ENCODE measurements at places on chromosomes 3 and 15.

GRCh38 chr3:189869165-189869564, 238.0 kb downstream of the TP63 start:
- no peak for DNase-seq

DNA sequence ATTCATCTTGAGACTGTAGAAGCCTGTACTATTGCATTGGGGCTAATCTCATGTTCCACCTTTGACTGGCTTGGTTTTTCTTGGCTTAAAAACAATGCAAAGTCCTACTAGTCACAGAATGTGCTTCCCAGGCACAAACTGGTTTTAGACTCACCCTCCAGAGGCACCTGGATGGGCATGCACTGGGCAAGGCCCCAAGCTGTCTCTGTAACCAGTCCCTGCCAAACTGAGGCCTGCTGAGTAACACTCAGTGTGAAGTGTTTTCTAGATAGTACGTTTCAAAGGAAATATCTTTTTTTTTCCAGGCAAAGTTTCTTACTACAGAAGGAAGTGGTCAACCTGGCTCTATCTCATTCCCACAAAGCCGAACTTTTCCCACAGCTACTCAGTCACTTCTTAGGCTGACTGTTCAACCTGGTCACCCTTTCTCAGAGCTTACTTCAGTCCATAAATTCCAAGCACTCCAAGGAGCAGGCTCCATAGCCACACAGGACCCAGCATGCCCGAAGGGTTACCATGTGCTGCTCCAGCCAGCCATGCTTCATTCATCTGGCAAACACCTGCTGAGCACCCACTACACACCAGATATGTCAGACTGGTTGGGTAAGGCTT, 57.4 kb downstream of the NPTN start:
- DNase-seq = no peak

DNA sequence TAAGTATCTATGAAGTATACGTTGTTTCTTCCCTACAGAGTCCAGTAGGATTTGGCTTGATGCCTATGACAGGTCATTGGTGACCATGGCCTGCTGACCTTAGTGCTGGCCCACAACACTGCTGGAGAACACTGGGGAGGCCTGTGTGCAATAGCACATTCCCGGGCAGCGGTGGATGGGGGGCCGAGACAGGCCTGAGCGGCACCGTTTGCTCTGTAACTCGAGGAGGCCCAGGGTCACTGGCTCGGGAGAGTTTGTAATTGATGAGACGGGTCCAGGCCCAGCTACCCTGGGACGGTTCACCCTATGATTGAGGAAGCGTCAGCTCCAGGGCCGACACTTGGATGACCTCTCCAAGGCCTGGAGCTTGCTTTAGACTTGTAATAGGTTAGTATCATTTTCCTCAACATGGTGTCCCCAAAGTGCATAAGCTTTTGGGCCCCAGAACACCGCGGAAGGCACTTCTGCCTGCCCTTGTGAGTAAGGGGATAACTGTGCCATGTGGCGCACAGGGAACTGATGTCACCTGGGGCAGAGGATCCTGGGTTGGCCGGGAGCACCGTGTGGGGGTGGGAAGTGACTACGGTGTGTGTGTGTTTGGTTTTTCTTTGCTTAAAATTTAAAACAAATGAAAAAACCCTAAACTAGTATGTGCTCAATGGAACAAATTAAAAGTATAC, 12.0 kb downstream of the TRPM1 start:
- no peak for DNase-seq

DNA sequence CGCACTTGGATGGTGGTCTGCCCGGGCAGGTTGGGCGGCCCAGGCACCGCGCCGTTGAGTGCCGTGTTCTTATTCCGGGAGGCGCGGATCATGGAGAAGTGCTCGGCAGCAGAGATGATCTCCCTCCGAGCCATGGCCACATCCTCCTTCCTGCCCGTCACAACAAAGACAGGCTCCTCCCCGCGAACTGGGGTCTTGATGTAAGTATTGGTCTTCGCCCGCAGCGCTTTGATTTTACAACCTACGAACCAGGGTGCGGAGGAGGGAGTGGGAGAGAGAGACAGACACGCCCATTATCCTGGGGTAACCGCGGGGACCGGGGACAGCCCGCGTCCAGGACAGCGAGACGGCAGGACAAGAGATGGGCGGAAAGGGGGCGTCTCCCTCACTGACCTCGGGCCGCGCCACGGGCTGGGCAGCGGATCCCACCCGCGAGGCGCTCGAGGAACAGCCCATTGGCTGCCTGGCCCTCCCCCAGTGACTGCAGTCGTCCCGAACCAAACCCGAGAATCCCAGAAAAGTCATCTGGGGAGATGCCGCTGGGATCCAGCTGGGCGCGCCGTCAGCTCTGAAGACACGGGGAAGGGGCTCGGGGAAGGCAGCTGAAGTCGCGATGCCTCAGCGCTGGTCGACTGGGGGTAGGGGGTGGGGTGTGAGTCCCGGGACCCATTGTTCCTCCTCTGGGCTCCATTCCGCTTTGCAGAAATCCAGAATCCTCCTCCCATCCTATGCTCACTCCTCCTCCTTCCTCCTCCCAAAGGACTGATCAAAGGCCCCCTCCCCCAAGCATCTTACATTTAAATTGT, 1.2 kb downstream of the MEX3B start:
- DNase-seq = no peak

DNA sequence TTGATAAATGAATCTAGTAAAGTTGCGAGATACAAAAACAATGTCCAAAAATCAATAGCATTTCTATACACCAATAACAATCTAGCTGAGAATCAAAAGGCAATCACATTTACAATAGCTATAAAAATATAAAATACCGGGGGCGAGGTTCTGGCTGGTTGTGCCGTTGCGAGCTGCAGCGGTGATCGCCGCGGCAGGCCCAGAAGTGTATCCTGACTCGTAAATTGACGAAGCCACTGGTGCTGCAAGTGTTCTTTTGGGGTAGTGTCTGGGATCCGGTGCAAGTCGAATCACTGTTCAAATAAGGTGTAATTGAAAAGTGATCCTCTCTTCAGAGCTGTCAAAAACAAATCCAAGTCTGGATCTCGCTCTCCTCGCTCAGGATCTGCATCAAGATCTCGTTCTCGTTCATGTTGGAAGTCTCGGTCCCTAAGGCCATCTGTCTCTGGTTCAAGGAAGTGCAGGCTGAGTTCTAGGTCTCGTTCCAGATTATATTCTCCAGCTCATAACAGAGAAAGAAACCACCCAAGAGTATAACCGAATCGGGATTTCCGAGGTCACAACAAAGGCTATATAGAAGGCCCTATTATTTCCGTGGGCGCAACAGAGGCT, 80.1 kb upstream of the STT3B start:
- DNase-seq = no peak

DNA sequence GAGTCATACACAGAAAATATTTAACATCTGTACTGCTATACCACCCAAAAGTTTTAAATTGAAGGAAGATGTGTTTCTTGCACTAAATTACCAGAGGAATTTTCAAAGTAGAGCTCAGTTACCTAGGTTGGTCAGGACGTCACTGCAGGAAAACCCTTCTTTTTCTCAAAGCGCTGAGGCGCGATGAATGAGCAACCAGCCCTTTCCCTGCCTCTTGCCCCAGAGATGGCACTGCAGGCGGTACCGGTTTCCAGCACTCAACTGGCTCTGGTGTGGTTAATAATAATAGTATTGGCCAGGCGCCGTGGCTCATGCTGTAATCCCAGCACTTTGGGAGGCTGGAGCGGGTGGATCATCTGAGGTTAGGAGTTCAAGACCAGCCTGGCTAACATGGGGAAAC, 49.3 kb downstream of the HES1 start:
- DNase-seq = no peak

GRCh38 chr15:60982249-60982910, 246.7 kb downstream of the RORA start:
- no peak for DNase-seq

- no peak for DNase-seq
These were observed 13.3 kb upstream of the EHHADH start for GRCh38 chr3:185267193-185267592.

DNA sequence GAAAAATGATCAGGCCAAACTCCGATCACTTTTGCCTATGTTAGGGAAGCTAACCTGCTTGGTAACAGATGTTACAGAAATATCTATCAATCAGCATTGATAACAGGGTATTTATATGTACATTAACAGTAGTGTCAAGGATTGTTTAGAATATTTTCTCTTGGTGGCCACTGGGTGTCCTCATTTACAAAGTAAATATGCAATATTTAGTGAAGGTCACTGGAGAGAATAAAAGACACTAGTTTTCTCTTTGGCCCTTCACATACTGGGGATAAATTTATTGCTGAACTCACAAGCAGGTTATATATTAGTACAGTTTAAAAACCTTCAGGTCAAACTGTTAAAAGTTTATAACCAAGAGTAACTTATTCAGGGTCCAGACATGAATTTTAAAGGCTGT, 69.0 kb downstream of the TIGIT start:
- DNase-seq = no peak

GRCh38 chr15:57319919-57320560, 56.3 kb upstream of the CGNL1 start:
- no peak for DNase-seq

- no peak for DNase-seq
These were observed 17.5 kb upstream of the GASK1A start for GRCh38 chr3:42961633-42962032.

DNA sequence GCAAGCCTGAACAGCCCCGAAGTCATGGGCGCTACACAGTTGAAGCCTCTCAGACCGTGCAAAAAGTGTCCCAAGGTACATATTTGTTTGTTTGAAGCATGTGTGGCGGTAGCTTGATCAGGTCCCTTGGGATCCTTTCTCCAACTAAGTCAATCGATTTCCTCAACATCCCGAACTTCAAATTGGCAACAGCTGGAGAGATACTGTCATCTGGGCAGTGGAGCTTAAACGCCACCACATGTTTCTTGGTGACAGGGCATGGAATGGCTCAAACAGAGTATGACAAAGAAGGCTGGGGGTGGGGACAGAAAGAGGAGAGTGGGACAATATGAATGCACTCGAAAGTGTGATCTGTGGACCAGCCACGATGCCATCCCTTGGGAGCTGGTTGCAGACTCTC, 84.9 kb upstream of the PSMD6 start:
- DNase-seq = no peak

GRCh38 chr3:168806871-168807270, 711.1 kb upstream of the GOLIM4 start:
- no peak for DNase-seq

DNA sequence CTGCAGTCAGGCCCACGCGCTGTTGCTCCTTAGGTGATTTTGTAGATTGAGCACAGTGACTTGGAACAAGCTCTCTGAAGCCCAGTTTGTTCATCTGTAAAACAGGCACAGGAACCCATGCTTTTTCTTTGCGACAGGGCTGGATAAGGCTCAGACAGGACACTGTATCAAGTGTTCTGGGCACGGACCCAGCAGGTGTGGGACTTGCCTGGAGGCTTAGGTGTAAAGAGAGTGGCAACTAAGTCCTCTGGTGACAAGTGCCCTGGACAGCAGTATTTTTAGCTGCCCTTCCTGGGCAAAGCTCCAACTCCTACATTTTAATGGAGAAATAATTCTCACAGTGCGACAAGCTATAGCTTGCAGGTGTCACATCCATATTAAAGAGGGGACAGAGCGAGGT, 32.2 kb downstream of the CD276 start:
- DNase-seq = no peak

DNA sequence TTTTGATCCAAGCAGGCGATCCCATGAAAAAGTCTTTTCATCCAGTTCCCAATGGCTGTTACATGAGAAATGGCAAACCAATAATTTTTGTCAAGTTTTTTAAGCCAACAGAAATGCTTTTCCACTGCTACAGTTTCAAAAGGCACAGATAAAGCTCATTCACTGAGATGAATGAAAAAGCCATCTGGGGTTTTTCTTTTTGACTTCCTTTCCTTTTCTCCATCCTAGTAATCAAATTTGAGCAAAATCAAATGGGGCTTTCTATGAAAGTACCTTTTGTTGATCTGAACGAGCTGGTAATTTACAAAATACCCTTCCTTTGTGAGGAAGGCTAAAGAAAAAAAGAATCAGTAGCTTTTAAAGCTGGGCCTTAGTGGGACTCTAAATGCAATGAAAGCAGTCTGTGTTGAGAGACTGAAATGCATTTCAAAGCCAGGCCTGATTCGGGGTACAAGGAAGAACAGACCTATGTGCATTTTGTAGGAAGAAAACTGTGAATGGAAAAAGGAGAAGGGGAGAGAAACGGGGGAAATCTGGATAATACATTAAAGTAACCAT, 185.2 kb upstream of the DNAJC19 start:
- DNase-seq = no peak

GRCh38 chr3:120622457-120622856, 26.3 kb downstream of the NDUFB4 start:
- no peak for DNase-seq

DNA sequence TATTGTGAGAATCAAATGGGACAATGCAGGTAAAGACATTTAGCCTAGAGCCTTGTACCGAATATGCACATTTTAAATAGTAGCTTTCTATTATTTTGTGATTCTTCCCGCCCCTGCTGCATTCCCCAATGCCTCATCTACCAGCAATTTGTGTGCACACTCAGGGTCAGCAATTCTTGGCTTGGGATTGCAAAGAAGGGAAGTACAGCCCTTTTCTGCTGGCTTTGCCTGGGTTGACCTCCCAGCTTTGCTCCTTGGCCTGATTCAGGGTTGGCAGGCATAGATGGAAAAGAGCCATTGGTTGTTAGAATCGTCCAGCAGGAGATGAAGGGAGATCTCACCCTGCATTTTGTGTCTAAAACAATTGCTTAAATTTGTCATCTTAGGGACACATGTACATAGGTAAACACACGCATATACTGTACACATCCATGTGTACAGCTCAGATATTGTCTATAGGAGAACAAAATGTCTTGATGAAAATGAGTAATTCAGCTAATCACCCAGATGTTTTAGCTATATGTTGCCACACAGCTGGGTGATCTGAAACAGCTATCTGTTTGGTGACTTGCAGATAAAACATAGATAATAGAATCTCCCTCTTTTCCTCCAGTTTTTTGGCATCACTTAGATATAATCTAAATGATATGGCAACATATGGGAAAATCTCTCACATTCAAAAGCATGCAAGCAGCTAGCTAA, 340.9 kb upstream of the TBL1XR1 start:
- DNase-seq = no peak

DNA sequence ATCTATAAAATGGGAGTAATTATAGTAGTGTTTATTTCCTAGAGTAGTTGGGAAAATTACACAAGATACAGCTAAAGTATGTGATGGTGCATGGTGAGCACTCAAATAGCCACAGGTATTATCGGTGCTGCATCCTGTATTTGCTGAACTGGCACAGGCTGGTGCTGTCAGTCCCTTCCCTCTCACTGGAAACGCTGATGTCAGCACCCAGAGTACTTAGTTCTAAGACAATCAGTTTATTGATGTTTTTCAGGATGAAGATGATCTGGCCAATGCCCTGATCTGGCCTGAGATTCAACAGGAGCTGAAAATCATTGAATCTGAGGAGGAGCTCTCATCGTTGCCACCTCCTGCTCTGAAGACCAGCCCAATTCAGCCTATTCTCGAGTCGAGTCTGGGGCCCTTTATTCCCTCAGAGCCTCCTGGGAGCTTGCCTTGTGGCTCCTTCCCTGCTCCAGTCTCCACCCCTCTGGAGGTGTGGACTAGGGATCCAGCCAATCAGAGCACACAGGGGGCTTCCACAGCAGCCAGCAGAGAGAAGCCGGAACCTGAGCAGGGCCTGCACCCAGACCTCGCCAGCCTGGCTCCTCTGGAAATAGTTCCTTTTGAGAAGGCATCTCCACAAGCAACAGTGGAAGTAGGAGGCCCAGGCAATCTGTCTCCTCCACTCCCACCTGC, 49.7 kb downstream of the TMEM39A start:
- DNase-seq = no peak

GRCh38 chr15:51969728-51970127, 1.9 kb downstream of the LEO1 start:
- DNase-seq = no peak
